ENCODE measurements at places on chromosomes 7 and 10.
A peak's percentile ranks its signal among the peaks of the same experiment; 100 is the strongest.

DNA sequence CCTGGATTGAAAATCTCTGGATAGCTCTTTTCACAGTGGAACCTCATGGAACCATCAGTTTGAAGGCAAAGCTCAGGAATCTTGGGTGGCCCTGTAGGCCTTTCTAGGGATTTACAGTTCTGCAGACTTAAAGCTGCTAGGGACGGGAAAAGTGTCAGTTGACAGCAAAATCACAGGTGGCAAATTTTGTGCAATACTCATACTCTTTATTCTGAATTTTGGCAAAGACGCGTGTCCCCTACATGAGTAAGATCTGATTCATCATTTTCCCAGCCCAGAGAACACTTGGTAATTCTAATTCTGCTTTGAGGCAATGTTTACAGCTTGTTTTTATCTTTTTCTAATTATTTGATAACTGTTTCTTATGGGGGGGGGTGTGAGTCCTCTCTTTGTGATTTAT lies 3.6 kb downstream of the LRRC17 start:
- no peak for DNase-seq

- DNase-seq, result no peak
These were observed 105.6 kb downstream of the TPK1 start for GRCh38 chr7:144730224-144730623.

GRCh38 chr10:23870651-23871610 lies 338.0 kb upstream of the KIAA1217 start:
- no peak for DNase-seq

- no peak for DNase-seq
These were observed 33.9 kb downstream of the TSPAN14 start for GRCh38 chr10:80487791-80488538.

DNA sequence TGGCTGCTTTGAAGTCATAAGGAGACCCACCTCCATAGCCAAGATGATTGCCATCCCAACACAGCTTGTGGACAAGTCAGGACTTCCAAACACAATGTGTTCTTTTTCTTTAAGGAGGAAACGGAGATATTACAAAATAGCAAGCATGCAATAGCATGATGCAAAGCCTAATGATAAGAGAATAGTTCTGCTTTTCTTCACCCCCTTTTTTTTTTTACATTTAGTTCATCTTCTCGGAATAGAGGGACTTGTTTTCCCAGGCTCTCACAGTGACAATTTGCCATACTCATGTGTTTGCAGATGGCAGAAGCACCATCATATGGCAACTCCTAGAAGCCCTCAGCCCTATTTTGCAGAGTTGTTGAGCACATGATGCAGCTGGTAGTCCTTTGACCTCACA lies 119.8 kb downstream of the ITGB8 start:
- DNase-seq, result no peak

GRCh38 chr7:2947058-2947780 lies 96.4 kb downstream of the CARD11 start:
- no peak for DNase-seq

DNA sequence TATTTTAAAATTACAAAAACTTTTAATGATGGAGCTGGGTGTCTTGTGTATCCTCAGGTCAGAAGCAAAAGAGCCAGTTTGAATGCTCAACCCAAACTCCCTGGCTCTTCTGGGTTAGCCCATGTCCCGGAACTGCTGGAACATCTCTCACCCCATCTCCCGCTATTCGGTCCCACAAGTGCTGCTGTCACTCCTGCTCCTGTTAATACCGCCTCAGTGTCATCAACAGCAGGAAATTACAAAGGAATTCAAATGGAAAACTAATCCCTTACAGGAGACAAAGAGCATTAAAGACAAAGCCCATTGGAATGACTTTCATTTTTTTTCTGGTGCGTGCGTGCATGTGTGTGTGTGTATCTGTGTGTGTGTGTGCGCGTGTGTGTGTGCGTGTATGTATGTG lies 112.0 kb upstream of the C7orf33 start:
- DNase-seq, result no peak

- DNase-seq, result peak; percentile 55
These were observed 80.7 kb downstream of the ZNF365 start for GRCh38 chr10:62454687-62455397.

DNA sequence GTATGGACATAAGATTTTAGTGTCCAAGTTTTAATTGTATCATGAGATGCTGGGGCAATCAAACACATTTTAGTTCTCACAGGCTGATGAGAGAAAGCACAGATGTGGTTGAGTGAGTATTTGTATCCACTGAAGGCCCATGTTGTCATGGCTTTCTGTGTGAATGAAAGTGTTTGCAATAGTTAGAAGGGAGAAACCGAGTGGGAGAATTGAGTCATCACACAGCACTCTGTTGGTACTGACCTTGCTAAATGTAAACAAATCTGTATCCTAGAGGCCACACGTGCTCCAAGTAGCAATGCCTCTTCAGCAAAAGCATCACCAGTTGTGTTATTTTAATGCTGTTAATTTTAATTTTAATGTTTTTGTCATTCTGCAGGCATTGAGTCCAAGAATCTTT lies 121.2 kb downstream of the EMX2 start:
- peak; percentile 85 for DNase-seq

DNA sequence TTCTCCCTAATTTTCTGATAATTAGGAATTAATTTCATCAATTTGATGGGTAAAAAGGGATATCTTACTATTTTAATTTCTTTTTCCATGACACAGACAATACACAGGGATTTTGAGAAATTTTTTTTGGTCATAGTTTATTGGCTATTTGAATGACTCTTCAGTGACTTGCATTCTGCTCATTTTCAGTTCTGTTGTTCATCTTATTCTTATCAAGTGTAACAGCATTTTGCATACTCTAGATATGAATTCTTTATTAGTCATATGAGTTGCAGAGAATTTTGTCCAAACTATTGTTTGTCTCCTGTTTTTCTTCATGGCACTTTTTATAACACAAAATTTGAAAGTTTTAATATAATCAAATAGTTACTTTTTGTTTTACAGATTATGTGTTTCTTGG lies 41.7 kb downstream of the MKLN1 start:
- no peak for DNase-seq

- DNase-seq, result no peak
These were observed 120.6 kb upstream of the AGK start for GRCh38 chr7:141430455-141431139.

GRCh38 chr10:44968091-44968490 lies 8.5 kb downstream of the RASSF4 start:
- no peak for DNase-seq

DNA sequence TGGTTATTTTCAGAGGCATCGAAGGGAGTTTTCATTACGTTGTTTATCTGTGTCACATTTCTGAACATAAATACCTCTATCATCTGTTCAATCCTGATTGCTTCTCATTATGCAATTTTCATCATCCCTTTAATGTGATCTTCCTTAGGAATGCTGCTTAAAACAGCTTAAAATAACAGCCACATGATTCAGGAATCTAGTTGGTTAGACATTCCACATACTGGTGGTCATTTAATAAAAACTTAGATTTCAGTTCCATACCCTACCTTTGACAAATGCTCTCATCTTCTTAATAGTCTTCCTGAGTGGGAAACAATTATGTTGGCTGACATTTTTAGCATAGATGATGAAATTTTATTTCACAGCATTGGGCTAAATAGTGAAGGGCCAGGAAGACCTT lies 191.3 kb upstream of the CDCA7L start:
- peak; percentile 18 for DNase-seq

GRCh38 chr10:27345455-27345920 lies 104.9 kb upstream of the ACBD5 start:
- DNase-seq, result no peak

- no peak for DNase-seq
These were observed 157.6 kb downstream of the FAM107B start for GRCh38 chr10:14616955-14617730.

GRCh38 chr10:3814838-3815220 lies 29.8 kb upstream of the KLF6 start:
- no peak for DNase-seq

DNA sequence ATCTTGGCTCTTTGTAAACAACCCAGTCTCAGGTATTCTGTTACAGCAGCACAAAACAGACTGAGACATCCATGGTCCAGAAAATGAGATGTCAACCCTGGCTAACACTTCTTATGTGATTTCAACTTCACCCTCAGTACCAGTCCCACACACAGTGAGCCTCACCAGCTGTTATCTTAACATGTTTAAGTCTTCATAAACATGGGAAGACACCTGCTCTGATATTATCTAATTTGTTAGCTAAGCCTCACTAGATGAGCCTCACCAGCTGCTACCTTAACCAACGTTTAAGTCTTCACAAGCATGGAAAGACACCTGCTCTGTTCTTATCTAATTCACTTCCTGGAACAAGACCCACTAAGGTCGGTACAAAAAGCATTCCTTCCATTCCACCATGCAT lies 130.8 kb downstream of the CALN1 start:
- no peak for DNase-seq

DNA sequence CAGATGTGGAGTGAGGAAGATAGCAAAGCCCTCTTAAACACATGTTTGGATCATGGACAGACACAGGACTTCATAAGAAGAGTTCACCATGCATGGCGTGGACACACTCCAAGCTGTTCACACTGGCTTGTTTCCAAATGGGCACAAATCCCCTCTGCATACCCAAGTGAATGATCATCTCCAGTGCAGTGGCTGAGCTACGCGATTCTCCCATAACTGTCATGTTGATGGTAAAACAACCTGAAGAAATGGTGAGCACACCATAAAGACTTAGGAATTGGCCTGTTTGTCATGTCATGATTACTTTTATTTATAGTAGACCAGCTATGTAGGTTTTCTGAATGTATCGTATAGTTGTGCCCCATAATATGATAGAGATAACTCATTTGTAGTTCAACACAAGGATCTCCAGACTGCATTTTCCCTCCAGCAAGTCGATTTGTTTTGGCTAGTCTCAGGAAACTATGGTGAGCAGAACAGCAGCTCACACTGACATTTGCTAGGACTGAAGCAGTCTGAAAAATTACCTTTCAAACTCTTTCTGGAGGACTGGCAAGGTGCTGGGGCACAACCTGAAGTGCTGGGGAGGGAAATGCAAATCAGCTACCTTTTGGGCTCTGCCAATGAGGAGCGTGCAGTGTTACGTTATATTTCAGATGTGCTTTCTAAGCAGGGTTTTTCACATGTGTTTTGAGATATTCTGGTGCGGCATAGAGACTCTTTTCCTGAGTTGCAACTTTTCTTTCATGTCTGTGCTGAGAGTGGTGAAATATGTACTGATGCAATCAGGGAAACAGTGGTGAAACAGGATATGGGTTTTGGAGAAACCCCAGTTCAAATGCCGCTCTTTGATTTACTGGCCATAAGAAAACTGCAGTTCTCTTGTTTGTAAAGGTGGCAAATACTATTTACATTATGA lies 629.6 kb upstream of the DPP6 start:
- DNase-seq, result no peak

- DNase-seq, result no peak
These were observed 109.0 kb downstream of the COL28A1 start for GRCh38 chr7:7426676-7427075.

DNA sequence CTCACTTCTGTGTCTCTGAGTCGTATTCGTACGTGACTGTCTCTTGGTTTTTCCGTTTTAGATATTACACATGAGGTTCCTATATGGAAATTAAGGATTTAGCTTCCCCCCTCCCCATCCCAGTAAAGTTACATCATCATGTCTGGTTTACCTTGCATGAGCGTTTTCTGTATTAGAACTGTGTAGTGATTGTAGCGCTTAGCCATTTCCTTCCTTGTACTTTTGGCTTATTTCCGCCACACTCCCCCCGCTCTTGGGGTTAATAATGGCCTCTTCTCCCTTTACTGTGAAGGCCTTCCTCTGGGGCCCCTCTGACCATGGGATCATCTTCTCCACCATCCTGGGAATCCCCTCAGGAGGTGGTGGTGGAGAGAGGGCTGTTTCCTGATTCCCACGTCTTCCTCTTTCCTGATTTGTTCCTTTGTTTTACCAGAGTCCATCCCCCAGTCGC lies 27.2 kb upstream of the AP5Z1 start:
- no peak for DNase-seq

DNA sequence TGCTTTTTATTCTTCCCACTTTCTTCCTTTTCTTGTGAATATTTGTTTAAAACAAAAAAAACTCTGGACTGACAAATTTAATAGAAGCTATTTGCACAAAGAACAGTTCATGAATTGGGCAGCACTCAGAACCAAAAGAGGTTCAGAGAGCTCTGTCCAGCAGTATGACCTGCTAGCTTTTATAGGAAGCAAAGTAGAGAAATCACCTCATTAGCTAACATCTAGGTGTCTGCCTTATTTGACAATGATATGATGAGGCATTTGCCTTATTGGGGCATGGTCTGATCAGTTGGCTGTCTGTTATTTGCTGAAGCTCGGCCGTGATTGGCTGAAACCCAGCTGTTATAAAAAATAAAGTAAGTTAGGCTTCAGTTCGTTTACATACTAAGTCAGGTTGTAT lies 819 bp upstream of the TRIM4 start:
- no peak for DNase-seq

DNA sequence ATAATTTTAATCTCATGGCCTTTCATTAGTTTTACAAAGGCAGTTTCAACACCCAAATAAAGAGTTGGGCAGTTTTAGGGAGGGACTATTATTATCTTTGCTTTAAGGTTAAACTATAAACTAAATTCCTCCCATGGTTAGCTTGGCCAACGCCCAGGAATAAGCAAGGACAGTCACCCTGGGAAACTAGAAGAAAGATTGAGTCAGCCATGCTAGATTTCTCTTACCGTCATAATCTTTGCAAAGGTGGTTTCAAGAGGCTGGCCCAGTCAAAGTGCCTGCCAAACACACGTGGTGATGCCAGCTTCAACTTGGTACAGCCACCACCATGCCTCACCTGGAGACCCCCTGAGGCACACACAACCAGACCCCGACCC lies 317.4 kb upstream of the SP8 start:
- DNase-seq, result no peak

GRCh38 chr10:43857206-43857930 lies 208.7 kb upstream of the ZNF32 start:
- DNase-seq, result peak; percentile 95

- DNase-seq, result no peak
These were observed 487.4 kb downstream of the PLXDC2 start for GRCh38 chr10:20303453-20304152.

DNA sequence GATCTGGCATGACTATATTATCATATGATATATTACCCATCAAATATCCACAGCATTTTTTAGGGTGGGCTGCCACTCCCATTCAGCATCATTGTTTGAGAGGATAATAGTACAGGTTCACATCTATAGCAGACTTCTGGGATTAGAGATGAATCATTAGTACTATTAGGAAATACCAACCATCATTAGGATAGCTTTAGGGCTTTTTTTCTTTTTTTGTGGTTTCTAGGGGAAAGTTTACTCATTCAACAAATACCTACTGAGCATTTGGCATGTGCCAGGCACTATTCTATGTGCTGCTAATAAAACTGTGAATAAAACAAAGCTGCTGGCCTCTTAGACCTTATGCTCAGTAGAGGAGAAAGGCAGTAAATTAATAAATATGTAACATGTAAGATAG lies 40.6 kb downstream of the NHLRC2 start:
- DNase-seq, result peak; percentile 23

DNA sequence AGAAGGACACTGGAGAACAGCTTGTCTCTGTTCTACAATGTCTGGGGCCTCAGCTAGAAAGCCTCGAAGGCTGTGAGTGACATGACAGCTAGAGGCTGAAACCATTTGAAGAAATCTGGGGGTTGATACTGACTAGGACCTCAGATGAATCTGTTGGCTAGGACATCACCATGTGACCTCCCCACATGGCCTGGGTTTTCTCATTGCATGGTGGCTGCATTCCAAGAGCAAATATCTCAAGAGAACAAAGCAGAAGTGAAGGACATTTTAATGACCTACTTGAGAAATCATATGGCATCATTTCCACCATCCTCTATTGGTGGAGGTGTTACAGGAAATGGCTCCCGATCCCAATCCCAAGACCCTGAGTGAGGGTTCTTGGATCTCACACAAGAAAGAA lies 450.6 kb upstream of the AUTS2 start:
- no peak for DNase-seq

GRCh38 chr10:115572740-115573455 lies 479.7 kb downstream of the ATRNL1 start:
- DNase-seq, result no peak
